ENCODE measurements at places on chromosomes 2 and 18.

DNA sequence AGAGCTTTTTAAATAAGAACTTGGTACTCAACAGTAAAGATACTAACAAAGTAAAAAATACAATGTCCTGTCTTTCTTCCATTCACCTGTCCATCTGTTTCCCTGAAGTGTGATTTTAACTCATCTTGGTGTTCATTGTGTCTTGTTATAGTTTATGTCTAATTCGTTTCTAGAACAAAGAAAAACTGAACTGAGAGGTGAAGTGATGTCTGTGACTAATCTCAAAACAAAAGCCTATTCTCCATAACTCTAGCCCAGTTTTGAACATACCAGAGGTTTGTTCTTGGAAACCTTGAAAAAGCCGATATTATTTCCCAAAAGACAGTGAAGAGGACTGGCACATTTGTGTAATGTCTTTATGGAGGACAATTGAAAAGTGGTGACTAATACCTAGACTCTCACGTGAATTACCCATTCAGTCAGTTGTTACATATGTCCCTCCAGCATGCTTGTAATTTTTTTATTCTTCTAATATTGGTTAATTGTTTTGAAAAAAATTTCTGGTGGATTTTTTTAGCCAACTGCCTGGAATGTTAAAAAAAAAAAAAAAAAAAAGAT is 725.8 kb downstream of the SATB2 start:
- DNase-seq = peak; percentile 2

DNA sequence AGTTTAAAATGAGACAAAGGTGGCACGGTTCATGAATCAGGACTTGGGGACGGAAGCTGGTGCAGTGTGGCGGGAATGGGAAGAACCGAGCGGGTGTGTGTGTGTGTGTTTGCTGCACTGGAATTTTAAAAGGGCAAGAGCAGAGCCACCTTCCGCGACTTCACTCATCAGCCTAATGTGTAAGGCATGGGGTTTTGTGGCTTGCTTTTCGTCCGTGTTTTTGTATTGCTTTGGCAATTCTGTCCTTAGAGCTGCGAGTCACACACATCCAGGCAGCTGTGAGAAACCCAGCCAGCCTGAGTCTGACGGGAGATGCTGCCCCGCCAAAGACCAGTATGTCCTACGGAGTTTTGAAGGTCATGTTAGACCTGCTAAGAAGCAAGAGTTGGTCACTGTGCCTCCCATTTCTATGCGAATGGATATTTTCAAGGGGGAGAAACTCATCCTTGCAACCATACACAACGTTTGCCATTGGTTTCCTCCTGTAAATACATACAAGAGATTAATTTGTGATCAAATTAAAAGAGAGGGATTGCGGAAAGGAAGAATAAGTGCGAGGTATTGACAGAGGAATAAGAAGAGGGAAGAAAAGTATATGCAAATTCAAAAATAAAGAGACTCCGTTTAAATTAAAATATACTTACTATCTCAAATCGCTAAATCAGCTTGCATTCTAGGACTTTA is 665 bp upstream of the CACNB4 start:
- DNase-seq = no peak

DNA sequence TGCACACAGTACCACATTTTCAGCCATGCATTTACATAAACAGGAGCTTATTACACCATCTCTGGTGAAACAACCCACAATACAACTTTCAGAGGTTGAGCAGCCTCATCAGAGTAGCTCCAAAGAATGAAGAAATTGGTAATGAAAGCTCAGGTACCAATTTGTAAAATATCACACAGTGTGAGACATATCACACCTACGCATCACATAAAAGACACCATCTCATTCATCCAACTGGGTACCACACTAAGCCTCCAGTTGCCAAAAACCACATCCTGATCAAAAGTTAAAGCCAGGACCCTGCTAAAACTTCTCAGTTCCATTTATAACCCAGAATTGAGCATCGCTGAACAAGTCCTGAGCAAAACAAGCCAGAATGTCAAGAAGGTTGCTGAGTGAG is 4.6 kb downstream of the TMEM163 start:
- no peak for DNase-seq

DNA sequence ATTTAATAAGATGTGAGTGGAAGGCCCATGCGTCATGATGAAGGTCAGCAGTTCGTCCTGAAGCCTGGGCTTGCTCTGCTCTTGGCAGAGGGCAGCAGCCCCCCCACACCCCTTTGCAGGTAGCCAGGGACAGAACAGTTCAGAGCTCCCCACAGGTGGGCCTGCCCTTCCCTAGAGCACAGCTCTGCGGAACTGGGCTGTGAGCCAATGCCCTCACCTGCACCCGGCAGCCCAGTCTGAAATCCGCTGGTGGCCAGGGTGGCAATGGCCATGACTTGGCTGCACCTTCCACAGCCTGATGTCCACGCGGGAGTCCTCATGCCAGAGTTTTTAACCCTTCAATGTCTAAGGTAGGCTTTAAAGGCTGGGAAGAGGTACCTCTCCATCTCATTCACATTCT is 136.7 kb downstream of the ACKR3 start:
- no peak for DNase-seq

Measured in astrocyte of the cerebellum (primary cell).